Naive thymus-derived CD8-positive, alpha-beta T cell (primary cell): ENCODE measurements at places on chromosomes 2 and 18. TPM values are rescaled to one million over a fixed set of nuclear protein-coding genes. Genes with fewer than 3 reads are reported as not detected.

Gene TPRKB
- 35.6 TPM for total RNA-seq

Gene ANKAR
- 13.0 TPM for total RNA-seq

Gene LCT
- 0.36 TPM for total RNA-seq

Gene SLC14A1
- 4.1 TPM for total RNA-seq

Gene RBKS
- total RNA-seq: 1.5 TPM

Gene HOXD13
- total RNA-seq: not detected

Gene C2orf78
- not detected for total RNA-seq

Gene VRK2
- 15.6 TPM for total RNA-seq

Gene RIT2
- not detected for total RNA-seq
